ENCODE measurements at places on chromosomes 4 and X.

GRCh38 chrX:118047446-118048186, 69.0 kb downstream of the KLHL13 start:
- no peak for DNase-seq

- DNase-seq, result no peak
Measured at GRCh38 chr4:142547974-142548373, 298.1 kb downstream of the INPP4B start.

DNA sequence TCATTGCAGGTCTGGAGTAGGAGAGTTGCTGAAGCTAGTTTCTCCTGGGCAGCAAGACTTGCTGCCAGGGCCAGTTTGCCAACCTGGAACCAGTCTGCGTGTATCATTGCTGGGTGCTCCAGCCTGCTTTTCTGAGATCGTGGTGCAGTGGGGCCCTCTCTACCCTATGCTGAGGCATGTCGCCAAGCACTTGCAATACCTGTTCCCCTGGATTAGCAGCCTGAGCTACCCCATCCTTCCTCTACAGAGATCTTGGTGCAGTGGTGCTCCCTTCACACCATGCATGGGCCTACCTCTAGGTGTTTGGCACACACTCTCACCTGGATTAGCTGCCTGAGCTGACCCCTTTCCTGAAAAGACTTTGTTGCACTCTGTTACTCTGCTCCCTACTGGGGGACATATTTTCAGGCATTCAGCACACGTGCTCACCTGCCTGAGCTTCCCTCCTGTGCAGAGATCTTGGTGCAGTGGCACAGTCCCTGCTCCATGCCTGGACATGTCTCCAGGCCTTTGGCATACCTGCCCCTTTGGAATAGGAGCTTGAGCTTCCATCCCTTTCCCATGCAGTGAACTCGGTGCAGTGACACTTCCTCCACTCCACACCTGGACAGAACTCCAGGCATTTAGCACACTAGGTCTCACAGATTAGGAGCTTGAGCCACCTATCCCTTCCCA, 133.7 kb upstream of the CXCL13 start:
- no peak for DNase-seq

DNA sequence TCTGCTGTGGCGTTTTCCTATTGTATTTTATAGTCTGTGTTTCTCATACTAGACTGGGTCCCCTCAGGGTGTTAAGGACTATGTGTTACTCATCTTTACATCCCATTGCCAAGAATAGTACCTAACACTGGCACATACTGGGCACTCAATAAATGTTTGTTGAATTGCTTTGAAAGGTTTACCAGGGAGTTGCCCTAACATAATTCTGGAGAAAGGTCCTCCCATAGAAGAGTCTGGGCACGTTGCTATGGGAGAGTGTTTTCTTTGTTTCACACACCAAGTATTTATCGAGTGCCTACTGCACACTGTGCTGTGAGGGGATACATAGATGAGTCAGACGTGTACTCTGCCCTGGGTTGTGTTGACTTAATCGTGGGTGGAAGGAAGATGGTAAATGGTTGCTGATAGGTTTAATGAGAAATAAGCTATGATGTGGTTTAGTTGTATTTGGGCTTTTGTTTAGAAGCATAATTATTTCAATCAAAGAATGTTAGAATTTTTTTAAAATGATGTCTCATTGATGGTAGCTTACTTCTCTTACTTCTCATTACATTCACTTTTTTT, 42.9 kb downstream of the AFF1 start:
- DNase-seq, result no peak

DNA sequence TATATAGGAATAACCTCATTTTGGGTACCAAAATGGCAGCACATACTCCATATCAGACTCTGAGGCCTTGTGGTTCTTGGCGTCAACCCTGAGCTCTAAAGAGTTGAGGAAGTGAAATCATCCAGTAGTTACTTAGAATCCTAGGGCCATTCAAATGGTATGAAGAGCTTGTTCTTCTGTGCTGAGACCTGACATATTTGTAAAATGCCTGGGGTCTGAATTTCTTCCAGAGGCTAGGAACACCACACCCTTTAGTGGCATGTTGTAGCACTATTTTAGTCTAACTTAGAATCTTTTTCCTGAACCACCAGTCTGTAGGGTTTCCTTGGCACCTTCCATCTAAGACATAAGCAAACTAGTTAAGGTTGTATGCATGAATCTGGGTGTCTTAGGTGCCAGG, 18.1 kb upstream of the GDPD2 start:
- DNase-seq, result no peak

DNA sequence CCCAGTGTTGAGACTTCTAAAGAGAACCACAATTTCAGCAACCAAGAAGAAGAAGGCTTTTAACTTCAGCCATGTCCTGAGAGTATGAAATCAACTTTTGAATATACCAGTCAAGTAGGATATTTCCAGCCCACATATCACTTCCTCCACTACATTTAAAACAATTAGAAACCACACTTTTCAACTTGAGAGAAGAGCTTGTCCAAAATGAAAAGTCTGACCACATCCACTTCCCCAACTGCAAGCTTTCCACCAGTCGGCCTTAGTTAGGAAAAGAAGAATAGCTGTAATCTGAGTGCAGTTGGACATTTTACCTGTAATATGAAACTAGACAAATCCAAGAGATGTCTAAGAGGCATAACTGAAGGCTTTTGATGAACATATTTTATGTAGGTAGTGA, 101.9 kb upstream of the SLC7A11 start:
- no peak for DNase-seq

Measured in activated CD4-positive, CD25-positive, alpha-beta regulatory T cell treated with anti-CD3 and anti-CD28 coated beads, Interleukin-2, amount 50 U/mL, for 16 hours (primary cell).